ENCODE measurements at places on chromosomes 7 and 10.

- peak; percentile 55 for DNase-seq
These were observed 17.6 kb upstream of the IMPDH1 start for GRCh38 chr7:128427289-128427891.

DNA sequence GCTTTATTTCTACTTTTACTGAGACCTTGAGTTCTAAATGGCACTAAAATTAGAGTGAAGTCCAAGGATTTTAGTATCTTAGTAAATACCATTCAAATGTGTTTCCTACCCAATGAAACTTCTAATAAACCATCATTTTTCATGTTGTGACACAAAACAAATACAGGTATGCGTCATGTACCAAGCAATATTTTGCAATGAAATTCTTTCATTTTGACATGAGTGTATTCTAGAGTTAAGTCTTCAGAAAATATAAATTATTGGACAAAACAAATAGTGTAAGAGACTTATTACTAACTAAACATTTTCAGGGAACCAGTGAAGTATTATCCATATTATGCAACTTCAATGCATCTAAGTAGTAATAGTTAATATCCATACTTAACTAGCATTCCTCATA lies 16.5 kb downstream of the HGF start:
- DNase-seq: no peak

GRCh38 chr10:79390057-79390456 lies 42.8 kb downstream of the PPIF start:
- no peak for DNase-seq

DNA sequence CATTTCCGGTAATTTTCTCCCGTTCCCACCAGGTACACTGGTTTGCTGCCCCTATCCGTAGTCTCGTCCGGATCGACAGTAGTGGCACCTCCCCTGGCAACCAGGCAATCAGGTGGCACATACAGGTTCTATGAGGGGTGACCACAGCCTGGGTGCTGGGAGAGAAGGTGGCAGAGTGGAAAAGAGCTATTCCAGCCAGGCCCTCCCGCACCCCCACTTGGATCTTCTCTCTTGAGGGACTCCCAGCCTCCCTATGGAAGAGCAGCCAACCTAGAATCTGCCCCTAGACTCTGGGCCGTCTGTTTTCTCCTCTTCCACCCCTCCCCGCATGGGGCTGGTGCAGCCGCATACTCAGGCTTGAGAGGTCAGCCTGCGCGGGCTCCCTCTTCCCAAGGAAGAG lies 58.6 kb downstream of the GPR26 start:
- no peak for DNase-seq

DNA sequence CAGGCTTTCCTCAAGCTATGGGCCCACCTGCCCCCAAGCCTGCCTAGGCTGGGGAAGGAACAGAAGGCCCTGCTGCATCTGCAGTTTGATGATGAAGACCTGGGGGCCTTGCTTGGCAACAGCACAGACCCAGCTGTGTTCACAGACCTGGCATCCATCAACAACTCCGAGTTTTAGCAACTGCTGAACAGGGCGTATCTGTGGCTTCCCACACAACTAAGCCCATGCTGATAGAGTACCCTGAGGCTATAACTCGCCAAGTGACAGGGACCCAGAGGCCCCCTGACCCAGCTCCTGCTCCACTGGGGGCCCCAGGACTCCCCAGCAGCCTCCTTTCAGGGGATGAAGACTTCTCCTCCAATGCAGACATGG lies 36.3 kb downstream of the CADPS2 start:
- no peak for DNase-seq

- DNase-seq: no peak
These were observed 16.2 kb downstream of the RBP3 start for GRCh38 chr10:47364366-47364765.

DNA sequence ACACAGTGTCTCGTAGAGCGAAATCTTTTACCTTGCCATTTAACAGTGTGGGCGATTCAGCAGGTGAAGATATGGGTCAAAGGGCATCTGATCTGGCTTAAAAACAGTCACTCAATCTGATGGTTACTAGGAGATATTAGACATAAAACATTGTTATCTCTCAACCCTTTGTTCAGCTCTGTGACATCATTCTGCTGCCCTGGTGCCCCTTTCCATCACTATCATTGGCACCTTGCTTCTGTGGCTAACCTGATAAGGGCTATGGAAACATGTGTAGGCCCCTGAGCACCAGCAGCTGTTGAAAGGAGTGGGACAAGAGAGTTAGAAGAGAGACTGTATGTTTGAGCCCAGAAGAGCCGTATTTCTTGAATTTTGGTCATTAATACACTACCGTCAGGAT lies 650.3 kb downstream of the PHTF2 start:
- no peak for DNase-seq

- no peak for DNase-seq
These were observed 224.6 kb upstream of the ZWINT start for GRCh38 chr10:56585447-56586171.

Data from HepG2 (cell line).